ENCODE measurements at places on chromosomes 7 and 10.

GRCh38 chr10:86603256-86603655, 51.1 kb upstream of the OPN4 start:
- no peak for DNase-seq

GRCh38 chr7:73992101-73992562, 35.8 kb upstream of the ELN start:
- no peak for DNase-seq

DNA sequence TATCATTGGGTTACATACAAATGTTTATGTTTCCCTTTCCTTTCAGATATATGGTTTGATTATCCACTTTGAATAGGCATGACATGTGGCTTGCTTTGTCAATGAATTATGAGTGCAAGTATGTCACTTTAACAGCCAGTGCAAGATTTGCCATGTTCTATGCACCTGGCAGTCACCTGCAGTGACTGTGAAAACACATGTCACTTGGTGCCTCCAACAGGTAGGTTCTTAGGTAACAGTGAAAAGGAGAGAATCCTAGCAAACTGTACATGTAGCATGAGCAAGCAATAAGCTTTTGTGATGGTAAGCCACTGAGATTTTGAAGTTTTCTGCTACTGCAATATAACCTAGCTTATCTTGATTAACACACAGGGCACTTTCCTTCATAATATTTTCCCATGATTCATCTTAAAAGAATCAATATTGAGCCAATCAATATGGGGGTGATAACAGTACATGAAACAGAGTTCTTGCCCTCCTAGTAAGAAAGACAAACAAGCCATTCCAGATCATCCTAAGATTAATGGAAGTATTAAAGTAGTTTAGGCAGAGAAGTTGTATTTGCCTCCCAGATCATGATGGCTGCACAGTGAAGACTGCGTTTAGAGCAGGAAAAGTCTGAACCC, 7.9 kb upstream of the RALA start:
- DNase-seq, result no peak

- DNase-seq, result no peak
Observed at GRCh38 chr7:44059219-44060090, 5.9 kb downstream of the PGAM2 start.

DNA sequence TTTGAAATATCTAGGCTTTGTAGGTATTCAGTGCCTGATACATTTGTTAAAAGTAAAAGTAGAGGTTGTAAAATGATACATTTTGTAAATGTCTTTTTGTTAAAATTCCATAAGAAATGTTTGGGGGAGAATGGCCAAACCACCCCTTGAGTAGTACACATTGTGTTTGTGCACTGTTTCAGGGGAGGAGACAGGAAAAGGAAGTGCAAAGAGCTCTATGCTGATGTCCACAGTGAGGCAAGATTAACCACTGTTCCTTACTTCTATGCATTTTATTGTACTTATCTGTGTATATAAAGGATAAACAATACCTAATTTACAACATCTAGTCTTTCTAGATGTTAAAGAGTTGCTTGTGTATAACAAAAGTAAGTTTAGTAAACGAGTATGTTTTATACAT, 7.4 kb upstream of the CYCS start:
- no peak for DNase-seq
